ENCODE measurements at places on chromosomes 16 and 17.

DNA sequence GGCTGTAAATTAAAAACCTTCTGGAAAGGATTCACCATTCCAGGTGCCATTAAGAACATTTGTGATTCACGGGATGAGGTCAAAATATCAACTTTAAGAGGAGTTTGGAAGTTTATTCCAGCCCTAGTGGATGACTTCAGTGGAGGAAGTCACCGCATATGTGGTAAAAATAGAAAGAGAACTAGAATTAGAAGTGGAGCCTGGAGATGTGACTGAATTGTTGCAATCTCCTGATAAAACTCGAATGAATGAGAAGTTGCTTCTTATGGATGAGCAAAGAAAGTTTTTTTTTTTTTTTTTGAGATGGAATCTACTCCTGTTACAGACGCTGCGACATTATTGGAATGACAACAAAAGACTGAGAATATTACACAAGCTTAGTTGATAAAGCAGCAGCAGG is 26.7 kb downstream of the CCL4 start:
- DNase-seq = no peak

DNA sequence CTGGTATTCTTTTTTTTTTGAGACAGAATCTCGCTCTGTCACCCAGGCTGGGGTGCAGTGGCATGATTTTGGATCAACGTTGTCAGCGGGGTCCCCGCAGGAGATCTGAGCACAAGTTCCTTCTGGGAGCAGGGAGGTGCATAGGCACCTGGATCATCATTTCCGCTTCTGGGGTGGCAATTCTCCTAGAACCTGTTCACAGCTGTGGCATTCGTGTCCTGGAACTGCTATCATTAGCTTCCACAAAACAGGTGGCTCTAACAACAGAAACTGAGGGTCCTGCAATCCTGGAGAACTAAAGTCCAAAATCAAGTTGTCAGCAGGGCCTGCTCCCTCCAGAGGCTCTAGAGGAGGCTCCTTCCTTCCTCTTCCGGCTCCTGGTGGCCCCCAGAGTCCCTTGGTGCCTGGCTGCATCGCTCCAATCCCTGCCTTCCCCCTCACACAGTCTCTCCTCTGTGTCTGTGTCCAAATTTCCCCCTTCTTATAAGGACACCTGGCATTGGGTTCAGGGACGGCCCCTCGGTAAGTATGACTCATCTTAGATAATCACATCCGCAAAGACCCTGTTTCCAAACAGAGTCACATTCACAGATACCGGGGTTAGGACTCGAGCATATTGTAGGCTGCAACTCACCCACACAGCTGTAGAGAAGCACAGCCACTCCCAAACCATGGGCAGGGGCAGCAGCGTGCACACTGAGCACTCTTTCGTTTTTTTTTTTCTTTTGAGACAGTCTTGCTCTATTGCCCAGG is 43.5 kb upstream of the KLHDC4 start:
- no peak for DNase-seq

DNA sequence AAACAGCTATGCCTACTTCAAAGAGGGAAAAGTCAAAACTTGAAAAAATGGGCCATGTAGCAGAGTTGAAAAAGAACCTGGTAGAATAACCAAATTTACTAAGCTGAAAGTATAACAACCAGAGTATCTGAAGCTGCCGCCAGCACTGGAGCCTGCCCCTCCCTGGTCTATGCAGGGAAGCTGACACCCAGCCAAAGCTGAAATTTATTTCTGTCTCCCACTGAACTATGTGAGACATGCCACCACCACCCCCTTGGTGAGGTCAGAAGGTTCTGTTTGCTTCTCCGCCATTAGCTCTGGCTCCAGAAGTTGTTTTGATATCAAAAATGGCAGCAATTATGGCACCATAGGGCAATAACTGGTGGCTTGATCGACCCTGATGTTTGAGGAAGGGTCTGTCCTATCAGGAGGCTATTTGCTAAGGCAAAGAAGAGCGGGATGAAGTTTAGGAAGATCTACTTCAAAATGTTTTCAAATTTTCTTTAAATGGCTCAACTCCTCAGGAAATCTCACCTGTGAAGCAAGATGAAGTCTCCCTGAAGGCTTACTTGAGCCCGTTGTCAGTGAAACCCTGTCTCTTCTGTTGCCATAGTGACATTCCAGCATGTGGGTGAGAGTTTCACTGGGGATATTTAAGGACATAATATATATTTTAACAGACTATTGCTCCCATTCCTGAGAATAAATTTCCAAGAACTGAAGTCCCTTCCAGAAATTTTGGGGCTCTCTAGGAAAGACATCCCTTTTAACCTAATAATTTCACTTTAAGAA is 122.0 kb downstream of the COPRS start:
- DNase-seq = no peak

GRCh38 chr16:66267292-66268014 is 99.0 kb upstream of the CDH5 start:
- DNase-seq = no peak

DNA sequence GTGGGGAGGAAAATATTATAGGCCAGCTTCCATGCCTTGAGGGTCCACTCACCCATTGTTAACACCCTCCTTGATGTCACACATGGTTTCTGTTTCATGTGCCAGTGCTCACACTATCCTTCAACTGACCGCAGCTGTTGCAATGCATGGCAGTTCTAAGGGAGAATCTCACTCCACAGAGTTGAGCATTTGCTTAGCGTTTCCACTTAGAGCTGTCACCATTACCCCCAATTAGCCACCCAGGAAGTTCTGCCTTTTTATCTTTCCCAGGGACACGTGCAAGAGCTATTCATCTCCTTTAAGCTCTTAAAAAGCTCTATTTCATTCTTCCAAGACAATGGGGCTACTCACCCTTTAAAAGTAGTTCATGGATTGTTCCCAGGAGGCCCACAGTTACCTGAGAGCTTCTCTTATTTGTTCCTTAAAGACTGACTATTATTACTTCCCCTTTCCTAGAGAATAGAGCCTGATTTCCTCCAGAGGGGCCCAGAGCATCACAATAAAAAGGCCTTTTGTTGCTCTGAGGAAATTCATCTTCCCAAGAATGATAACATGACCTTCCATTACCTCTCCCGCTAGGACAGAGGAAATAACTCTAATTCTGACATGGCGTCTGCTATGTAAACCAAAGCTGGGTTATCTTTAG is 126.8 kb downstream of the CACNG3 start:
- no peak for DNase-seq

GRCh38 chr17:36931697-36932382 is 5.4 kb upstream of the LHX1 start:
- DNase-seq = no peak

- DNase-seq = no peak
Measured at GRCh38 chr17:16973760-16974540, 2.0 kb upstream of the TNFRSF13B start.

DNA sequence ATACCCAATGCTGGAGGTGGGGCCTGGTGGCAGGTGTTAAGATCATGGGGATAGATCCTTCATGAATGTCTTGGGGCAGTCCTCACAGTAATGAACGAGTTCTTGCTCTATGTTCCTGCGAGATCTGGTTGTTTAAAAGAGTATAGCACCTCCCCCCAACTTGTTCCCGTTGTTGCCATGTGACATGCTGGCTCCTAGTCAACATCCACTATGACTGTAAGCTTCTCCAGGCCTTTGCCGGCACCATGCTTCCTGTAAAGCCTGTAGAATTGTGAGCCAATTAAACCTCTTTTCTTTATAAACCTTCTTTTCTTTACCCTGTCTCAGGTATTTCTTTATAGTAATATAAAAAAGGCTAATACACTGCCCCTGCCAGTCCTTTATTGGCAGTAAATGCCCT is 33.3 kb downstream of the RANBP10 start:
- no peak for DNase-seq

DNA sequence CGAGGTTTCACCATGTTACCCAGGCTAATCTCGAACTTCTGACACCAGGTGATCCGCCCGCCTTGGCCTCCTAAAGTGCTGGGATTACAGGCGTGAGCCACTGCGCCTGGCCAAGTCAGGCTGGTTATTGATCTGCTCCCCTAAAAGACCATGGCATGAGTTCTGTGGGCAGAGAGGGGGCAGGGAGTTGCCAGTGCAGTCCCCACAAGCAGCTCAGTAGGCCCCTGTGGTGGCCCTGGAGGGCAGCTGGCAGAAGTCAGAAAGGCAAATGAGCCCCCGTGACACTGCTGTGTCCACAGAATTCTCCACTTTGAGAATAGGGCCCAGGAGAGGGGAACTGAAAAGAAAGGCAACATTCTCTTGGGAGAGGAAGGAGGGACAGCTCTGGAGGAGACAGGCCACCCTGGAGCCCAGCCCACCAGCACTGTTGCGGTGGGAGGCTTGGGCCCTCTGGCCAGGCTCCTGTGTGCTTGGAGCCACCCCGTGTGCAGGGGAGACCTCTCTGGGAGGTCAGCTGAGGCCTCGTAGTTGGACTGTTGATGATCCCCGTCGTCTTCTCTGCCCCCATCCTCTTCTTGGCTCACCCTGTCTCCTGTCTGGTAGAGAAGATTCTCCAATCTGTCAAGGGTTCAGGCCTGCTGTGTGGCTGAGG is 2.1 kb upstream of the AMDHD2 start:
- no peak for DNase-seq

Measured in brain pericyte (primary cell).